ENCODE measurements at places on chromosomes 6 and 20.
A peak's percentile ranks its signal among the peaks of the same experiment; 100 is the strongest.

DNA sequence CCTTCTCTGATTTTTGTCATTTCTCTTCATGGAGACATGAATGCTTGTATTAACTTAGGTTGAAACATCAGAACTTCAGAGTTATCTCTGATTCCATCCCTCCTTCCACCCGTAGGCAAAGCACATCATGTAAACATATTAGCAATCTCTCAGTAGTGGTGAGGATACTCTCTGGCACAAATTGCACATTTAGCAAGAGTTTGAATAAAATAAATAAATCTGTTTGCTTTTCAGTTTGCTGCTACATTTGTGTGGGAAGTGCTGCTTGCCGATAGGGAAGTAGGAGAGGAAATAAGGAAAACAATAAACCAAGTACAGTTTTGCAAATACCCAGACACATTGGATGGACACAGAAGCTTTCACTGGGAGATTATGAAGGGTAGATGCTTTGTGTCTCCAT, 359.0 kb downstream of the BCKDHB start:
- DNase-seq = no peak

GRCh38 chr6:15491986-15492269, 170.9 kb downstream of the DTNBP1 start:
- DNase-seq = no peak

DNA sequence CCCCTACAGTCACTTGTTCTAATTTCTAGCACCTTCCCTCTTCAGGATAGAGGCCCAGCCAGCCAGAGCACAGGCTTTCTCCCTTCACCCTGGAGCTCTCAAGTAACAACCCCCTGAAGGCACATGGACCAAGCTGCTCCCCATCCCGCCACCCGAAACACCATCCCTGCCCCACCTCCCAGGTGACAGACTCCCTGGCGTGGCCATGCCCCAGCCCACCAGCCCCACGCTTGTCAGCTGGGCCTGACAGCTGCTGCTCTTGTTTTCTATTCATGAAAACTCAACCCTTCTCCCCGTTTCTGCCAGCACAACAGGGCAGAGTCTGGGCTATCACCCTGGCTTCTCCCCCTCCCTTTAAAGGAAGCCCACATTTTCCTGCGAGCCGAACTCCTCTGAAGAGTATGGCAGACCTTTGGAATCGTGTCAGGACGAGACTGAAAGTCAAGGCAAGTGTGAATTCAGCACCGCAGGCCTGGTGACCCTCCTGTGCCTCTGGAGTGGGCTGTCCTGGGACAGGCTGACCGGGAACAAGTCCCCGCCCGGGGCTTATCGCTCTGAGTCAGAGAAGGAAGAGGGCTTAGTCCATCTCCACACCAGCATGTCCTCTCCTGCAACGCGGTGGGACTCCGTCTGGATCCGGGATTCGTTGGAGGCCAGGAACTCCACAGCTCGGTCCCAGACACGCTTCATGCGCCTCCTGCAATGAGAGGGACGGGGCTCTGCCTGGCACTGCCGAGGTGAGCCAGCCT, 16.7 kb downstream of the LEMD2 start:
- DNase-seq = no peak

GRCh38 chr6:127484212-127484863, 25.1 kb upstream of the KIAA0408 start:
- DNase-seq = no peak

DNA sequence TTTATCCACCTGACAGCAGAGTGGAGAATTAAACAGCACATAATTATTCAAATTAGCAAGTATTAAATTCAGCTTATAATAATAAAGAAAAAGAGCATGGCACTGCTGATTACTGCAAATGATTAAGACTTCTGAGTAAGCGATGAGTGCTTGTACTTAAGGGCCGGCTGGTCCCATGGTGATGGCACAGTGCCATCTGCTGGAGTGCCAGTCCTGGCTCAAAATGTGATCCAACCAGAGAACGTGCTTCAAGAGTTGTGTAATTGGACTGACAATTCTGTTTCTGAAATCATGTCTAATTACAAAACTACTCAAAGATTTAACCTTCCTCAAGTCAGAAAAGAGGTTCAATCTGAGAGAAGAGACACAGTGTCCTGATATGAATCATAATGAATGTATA, 181.6 kb upstream of the RGS17 start:
- peak; percentile 45 for DNase-seq

- no peak for DNase-seq
Observed at GRCh38 chr6:74550821-74551220, 655.0 kb downstream of the COL12A1 start.

DNA sequence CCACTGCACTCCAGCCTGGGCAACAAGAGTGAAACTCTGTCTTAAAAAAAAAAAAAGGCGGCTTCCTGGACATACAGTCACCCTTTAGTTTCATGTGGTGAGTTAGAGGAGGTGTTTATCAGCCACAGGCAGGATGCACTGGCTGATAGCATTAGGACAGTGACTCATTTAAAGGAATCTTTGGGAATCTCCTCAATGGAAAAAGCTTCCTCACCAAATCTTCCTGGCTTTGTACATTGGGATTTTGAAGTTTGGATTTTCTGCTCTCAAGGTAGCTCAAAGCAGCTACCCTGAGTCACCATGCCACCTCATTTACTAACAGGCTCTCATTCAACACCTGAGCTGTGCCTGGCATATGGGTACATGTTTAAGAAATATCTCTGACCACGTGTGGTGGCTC, 20.2 kb downstream of the PRPH2 start:
- no peak for DNase-seq

DNA sequence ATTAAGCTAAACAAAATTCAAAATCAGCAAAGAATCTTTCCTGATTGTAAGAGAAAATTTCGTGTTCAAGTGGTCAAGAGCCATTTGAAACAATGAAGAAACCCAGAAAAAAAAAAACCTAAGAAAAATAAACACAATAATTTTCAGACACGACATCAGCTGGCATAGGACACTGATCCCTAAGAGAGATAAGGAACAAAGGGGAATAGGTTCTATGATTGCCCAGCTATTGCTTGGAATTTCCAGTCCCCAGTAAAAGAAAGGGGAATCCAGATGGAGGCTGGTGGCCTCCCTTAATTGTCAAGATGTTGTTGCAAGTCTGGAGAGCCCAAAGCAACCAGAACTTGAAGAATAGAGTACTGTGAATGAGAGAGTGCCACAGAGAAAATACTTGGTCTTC, 48.5 kb downstream of the COL12A1 start:
- no peak for DNase-seq

- DNase-seq = no peak
Observed at GRCh38 chr20:35718972-35719635, 19.9 kb downstream of the ROMO1 start.

DNA sequence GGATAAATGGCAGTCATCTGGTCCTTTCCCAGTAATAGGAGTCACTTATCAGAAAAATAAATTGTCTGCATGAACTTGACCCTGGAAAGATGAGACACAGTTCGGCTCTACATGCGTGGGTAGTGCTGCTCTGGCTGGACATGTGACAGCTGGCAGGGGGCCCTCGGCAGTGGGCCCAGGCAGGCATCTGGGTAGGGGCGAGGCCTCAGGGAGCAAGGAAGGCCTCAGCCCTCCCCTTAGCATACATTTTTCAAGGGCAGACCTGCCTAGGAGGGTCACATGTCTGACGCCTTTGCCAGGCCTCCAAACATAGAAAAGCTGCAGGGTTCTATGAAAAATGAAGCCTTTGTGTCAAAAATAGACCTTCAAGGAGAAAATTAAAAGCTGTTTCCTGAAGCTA, 12.8 kb upstream of the ILRUN start:
- DNase-seq = no peak

- no peak for DNase-seq
Observed at GRCh38 chr6:136063096-136063495, 187.0 kb downstream of the MTFR2 start.

- DNase-seq = no peak
Observed at GRCh38 chr6:111761783-111762312, 111.4 kb downstream of the FYN start.

DNA sequence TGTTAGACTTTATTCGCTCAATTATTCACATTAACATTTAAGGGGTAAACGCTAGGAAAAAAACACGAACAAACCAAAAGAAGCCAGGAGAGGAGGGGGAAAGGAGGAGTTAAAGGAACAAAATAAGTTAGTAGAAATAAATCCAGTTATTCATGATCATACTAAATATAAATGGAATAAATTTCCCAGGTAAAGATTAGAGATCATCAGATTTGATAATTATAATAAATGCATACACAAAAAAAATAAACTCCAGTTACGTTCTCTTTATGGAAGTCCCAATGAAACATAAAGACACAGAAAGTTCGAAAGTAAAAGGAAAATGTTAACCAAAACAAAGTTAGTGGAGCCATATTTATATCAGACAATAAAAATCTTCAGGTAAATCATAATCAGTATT, 568.7 kb upstream of the NOX3 start:
- DNase-seq = no peak

DNA sequence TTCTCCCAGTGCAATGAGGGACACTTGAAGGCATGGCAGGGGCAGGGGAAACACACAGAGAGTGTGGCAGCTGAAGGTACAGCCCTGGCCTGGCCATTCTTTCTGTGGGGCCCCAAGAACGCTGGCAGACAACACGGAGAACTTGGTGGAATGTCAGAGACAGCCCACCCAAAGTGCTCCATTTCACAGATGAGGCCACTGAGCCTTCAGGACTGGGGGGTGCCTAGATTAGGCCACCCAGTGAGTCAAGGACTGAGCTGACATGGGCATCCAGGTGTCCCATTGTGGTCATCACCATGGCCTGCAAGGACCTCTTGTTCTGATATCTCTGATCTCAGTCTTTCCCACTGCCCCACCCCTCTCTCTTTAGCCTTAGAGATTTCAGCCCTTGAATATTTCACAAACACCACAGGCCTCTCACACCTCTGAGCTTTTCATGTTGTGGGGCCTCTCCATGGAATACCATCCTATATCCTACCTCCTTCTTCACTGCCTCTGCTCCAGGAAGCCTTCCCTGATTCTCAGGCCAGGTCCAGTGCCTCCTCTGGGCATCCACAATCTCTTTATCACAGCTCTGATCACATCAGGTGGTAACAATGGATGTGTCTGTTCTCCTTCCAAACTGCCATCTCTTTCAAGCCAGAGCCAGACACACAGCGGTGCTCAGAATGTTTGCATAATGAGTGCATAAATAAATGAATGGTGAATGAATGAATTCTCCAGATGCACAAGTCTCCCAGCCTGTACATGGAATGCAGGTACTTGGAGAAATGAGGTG, 2.0 kb upstream of the RSPO4 start:
- no peak for DNase-seq

DNA sequence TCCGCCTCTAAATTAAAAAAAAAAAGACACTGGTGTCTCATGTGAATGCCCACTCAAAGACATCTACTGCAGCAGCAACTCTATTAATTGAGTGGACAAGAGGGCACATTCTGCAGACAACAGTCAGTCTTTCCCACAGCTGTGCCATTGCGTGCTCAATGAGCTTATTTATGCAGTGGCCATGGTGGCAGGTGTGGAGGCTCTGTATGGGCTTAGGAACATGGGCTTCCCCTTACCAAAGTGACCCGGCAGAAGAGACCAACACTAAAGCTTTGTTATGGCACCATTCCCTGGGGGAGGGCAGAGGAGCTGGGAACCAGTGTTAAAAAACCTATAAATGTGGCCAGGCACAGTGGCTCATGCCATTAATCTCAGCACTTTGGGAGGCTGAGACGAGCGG, 4.2 kb upstream of the VAPB start:
- DNase-seq = no peak

GRCh38 chr6:12363651-12364381, 73.7 kb downstream of the EDN1 start:
- no peak for DNase-seq

DNA sequence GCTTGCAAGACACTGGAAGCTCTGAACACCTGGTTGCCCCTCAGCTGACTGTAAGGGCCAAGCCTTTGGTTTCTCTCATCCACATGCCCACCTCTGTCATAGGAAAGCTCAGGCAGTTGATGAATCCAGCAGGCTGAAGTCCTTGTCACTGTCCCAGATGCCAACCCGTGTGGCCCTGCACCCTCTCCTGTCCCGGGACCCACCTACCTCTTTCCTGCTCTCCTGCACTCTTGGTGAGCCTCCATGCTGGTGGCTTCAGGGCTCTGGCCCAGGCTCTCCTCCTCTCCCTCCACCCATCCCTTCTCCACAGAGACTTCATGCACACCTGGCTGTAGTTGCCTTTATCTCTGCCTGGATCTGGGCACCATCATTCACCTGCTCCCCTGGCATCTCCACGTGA, 4.0 kb upstream of the GID8 start:
- no peak for DNase-seq

DNA sequence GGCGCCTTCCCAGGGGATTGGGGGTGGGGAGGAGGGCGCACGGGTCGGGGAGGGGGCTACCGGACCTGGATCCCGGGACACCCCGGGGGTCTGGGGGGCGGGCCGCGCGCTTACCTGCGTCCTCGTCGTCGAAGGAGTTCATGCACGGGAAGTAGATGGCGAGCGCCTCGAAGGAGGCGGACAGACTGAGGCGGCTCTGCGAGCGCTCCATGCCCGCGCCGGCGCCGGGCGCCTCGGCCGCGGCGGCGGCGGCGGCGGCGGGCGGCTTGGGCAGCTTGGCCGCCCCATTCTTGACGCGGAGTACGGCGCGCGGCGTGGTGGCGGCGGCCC, 320 bp downstream of the RIMS4 start:
- DNase-seq = no peak

- DNase-seq = no peak
Observed at GRCh38 chr20:20836836-20837235, 124.4 kb upstream of the RALGAPA2 start.

DNA sequence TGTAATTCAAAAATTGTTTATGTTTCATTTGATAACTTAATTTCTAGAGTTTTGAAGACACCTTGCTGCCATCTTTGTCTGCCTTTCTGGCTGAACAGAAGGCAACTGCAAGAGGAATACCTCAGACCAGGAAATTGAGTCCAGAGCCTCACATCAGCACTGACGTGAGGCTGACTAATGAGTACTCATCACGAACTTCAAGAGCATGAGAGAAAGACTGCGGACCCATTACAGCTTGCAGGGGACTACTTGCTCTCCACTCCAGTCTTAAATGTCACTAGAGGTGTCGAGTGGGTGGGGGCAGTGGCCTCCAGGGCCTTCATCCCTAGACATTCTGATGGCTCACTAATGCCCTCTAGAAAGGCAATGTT, 109.5 kb upstream of the SSTR4 start:
- no peak for DNase-seq
